ENCODE measurements at places on chromosomes 4 and X.

GRCh38 chr4:184727430-184727829 lies 6.5 kb downstream of the CENPU start:
- DNase-seq, result no peak

DNA sequence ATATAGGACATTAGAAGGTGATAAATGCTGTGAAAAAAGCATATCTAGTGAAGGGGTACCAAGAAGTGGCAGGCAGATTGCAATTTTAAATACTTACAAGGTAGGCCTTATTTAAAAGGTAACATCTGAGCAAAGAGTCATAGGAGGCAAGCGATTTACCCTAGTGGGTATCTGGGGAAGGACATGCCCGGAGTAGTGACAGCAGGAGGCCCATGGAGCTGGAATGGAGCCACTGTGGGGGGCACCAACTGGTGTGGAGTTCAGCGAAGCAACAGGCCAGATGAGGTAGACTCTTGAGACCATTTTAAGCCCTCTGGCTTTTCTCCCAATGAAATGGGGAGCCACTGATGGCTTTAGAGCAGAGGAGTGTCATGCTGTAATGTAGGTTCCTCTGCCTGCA lies 37.3 kb downstream of the SEC24D start:
- DNase-seq, result no peak

DNA sequence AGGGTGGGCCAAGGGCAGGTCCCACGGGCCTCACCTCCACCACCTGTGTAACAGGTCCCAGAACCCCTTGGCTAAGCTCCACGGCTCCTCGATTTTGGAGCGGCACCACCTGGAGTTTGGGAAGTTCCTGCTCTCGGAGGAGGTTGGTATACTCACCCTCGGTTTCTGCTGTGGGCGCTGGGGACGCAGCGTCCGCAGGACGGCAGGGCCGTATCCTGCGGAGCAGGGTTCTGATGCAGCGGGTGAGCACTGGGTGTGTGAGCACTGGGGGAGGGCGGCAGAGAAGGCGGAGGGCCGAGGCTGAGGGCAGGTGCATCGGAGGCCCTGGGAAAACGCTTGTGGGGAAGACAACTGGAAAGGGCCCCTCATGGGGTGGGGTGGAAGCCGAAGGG lies 11.0 kb downstream of the ATP5ME start:
- DNase-seq, result no peak

DNA sequence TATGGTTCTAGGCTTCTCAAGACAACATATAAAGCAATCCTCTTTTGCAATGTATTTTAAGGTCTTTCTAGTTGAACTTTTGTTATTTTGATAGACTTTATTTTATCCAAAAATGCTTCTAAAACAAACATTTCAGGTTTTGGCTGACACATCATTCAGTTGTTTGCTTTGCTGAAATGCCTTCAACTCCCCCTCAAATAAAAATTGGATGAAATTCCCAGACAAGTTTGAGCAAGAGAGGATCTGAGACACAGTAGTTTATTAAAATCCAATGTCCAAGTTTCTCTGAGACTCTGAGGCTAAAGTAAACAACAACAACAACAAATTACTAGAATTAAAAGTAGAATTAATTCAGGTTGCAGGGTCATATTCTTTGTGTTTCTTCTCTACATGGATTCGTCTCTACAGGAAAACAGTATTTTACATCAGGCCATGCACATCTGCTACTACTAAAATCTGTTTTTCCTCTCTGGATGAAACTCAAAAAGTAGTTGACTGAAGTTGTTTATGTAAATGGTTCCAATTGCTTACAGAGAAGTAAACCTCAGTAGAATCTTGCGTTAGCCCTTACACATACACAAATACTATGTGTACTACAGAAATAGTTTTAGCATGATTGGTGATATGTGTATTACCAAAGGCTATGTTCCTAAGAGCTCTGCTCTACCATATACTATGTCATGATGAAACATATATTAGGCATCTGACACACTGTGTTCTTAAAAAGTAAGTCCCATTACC lies 64.9 kb downstream of the PRSS12 start:
- DNase-seq, result no peak

GRCh38 chr4:163693211-163693610 lies 198.7 kb downstream of the TMA16 start:
- no peak for DNase-seq

DNA sequence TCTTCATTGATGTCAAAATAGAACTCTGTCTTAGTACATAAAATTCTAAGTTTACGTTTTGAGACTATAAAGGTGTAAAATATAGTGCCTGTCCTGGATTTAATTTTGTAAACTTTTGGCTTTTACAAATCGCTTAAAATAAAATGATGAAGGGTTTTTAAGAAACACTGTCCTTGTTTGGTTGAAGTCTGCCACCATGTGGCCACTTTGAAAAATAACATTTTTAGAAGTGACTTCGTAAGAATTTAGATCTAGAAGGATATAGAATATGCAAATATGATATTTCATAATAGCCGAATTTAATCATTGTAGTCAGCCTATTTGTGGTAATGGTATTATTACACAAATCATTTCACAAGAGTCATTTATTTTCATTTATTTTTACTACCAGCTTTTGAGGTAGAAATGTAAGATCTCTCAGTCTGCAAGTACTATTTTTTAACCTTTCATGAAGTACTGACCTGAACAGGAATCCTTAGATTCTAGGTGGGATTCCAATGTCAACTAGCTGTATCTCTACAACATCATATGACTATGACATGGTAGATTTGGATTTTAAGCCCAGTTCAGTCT lies 31.0 kb upstream of the FAT4 start:
- no peak for DNase-seq

- no peak for DNase-seq
Observed at GRCh38 chr4:37827802-37828321, 1.4 kb downstream of the PGM2 start.

DNA sequence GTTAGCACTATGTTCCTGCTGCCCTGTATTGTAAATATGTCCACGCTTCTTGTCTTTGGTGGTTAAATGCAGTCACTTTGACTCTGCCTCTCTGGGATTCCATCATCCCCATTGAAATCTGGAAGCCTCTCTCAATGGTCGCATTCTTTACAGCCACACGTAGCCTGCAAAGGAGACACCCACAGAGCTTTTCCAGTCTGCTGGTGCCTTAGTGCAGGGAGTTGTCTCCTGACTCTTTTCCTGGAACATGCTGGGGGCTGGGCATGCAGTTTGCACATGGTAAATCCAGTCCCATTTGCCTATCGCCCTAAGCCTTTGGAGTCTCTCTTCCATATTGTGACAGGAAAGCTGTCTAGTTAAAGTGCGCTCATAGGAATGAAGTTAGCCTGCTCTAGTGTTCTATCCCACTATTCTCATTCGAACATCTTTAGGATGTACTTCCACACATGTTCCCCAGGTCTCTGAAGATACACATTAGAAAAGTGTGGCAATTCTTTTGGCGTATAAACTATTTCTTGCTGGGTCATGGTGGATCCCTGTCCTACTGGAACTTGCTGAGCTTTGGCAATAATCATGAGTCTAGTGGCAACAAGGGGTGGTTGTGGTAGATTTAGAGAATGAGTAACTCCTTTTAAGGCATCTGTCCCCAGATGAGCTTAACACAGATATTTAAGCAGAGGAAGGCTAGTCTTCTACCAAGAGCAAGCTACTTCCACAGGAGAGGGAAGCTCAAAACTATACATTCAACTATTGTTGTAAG lies 33.7 kb downstream of the COQ2 start:
- no peak for DNase-seq

- DNase-seq, result no peak
Observed at GRCh38 chr4:186027405-186027804, 41.6 kb upstream of the TLR3 start.

DNA sequence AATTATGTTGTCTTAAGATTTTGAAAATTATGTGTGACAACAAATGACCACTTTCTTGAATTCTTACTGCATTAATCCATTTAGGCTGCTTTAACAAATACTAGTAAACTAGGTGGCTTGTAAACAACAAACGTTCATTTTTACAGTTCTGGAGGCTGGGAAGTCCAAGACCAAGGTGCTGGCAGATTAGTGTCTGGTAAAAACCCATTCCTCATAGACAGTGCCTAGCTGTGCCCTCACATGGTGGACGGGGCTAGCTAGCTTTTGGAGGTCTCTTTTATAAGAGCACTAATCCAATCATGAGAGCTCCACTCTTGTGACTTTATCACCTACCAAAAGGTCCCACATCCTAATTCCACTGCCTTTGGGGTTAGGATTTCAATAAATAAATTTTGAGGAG lies 425.8 kb downstream of the SPRY1 start:
- DNase-seq, result no peak

DNA sequence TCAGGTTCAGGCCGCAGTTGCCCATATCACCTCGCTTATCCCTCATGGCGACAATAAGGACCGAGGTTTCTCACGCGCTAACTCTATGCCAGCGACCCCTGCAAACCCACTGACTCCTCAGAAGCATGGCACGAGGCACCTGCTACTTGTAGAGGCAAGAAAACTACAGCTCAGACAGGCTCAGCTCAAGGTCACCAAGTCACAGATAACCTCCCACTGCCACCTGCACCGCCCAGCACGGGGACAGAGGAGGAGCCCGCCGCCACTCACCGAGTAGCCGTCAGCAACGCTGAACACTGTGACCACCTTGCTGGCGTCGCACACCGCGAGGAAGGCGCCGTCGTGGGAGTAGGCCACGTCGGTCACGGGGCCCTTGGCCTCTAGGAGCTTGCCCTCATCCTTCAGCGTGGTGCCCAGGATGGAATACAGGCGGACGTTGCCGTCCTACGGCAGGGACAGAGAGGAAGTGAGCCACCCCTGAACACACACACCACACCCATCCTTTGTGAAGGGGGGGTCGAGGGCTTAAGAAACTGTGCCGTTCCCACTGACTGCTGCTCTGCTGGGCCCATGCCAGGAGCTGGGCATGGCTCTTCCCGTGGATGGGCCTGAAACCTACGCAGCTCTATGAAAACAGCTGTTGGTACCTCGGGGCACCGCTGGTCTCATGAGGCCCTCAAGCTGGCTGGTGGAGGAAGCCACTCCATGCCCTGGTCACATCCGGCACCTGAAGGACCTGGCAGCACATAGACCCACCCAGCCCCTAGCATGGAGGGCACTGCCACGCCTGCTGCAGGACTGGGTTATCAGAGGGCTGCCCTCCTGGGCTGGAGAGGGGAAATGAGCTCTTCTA lies 38.9 kb downstream of the WDR1 start:
- no peak for DNase-seq

- DNase-seq, result no peak
Observed at GRCh38 chr4:168124008-168124641, 31.8 kb downstream of the ANXA10 start.

- no peak for DNase-seq
Observed at GRCh38 chr4:21366312-21366711, 582.3 kb downstream of the KCNIP4 start.

DNA sequence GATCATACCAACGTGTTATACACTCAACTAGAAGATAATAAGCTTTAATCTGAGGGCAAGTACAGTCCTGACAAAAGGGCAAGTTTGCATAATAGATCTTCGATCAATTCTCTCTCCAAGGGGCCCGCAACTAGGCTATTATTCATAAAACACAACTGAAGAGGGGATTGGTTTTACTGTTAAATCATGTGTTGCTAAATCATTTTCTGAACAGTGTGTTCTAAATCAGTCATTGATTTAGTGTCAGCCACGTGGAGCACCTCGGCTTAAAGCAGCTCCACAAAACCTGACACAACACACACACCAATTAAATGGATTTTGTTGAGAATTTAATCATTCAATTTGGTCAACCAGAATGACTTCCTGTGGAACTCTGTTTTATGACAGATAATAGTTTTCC lies 61.6 kb downstream of the PTCHD1 start:
- no peak for DNase-seq

- no peak for DNase-seq
Observed at GRCh38 chr4:23890369-23891063, 669 bp upstream of the PPARGC1A start.

DNA sequence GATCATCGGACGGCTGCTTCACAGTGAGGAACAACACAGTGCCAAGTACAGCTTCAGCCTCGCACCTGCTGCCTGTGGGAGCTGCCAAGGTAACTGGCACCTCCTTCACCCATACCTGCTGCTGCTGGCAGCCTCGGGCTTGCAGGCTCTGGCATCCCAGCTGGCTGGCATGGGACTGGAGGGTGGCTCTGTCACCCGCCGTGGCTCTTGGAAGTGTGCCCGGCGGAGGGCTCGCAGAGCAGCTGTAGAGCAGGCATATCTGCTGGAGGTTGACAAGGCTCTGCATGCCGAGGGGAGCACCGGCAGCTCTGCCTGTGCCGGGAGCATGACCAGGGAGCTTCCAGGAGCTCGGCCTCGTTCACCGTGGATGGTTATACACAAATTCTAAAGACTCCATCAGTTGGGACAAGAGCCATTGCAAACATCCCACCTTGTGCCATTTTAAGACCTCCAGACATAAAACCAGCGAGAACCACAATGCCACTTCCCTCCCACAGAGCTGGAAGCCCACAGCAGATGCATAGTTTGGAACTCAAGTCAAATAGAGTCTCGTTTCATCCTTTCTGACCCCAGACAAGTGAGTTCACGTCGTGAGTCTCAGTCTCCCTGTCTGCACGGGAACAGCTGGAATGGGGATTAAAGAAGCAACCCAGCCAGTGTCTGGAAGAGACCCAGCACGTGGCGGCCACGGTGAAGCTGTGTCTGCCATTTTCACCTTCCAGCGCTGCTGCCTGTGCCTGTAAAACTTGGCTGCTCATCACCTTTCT lies 84.3 kb upstream of the PSAPL1 start:
- DNase-seq, result no peak

GRCh38 chr4:42638993-42639392 lies 17.9 kb downstream of the ATP8A1 start:
- DNase-seq, result no peak

GRCh38 chr4:147542229-147542990 lies 61.5 kb downstream of the EDNRA start:
- DNase-seq, result no peak

GRCh38 chr4:176286728-176287127 lies 17.7 kb upstream of the ASB5 start:
- DNase-seq, result no peak

DNA sequence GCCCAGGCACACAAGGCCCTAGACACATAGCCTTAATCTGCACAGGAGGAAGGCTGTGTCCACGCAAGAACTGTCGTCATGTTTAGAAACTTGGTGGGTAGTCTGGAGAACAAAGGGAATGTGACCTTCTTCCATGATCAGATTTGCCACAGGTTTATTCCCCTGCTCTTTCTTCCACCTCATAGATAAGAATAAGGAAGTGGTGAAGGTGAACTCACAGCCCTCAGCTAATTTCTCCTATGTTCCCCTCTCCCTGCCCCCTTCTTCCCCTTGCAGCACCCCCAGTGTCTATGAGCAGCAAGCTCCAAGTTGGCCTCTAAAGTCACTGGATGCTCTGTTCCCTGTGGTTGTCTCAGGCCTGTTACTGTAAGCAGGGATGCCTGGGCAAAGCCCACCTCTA lies 39.8 kb upstream of the LAS1L start:
- no peak for DNase-seq

- no peak for DNase-seq
Observed at GRCh38 chr4:124644621-124645020, 67.9 kb downstream of the ANKRD50 start.

DNA sequence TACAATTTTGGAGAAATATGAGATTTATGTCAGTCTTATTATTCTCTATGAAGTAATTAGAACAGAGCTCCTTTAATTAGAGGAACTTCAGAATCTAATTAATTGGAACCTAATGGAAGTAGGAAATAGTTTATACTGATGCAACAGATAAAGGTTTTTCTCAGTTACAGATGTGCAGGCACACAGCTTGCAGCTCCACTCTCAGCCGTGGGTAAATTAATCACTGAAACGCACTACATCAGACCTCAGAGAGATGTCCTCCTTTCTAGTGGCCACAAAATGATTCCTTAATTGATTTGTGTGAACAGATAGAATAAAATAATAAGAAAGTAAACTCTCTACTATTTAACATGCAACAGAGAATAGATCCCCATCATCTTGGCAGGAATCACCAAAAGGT lies 21.5 kb upstream of the NPY2R start:
- no peak for DNase-seq

- DNase-seq, result no peak
Observed at GRCh38 chr4:138972956-138973801, 42.4 kb upstream of the NOCT start.

Measured in omental fat pad (tissue), 4 donors.